ENCODE measurements at places on chromosomes 16 and 17.

DNA sequence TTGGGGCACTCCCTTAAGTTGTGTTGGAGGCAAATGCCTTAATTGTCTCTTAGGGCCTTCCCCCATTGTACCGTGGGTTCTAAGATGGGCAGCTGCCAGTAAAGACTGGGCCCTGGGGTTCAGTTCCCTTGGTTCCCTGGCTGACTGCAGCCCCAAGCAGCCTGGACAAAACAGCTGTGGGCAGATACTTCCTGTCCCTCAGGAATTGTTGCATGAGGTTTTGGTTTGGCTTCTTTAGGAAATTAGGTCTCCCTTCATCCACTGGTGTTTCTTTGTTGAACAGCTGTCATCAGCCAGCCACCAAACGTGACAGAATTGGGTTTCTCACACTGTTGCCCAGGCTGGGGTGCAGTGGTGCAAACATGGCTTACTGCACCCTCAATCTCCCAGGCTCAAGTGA, 42.0 kb upstream of the ETV4 start:
- no peak for DNase-seq

DNA sequence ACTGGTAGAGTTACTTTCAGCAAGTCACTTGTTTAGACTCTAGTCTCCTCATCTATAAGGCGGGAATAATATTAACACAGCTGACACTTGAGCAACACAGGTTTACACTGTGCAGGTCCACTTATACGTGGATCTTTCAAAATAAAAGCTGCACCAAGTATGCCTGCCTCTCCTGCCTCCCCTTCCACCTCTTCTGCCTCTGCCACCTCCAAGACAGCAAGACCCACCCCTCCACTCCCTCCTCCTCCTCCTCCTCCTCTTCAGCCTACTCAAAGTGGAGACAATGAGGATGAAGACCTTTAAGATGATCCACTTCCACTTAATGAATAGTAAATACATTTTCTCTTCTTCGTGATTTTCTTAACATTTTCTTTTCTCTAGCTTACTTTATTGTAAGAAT, 285.6 kb downstream of the FTO start:
- no peak for DNase-seq

DNA sequence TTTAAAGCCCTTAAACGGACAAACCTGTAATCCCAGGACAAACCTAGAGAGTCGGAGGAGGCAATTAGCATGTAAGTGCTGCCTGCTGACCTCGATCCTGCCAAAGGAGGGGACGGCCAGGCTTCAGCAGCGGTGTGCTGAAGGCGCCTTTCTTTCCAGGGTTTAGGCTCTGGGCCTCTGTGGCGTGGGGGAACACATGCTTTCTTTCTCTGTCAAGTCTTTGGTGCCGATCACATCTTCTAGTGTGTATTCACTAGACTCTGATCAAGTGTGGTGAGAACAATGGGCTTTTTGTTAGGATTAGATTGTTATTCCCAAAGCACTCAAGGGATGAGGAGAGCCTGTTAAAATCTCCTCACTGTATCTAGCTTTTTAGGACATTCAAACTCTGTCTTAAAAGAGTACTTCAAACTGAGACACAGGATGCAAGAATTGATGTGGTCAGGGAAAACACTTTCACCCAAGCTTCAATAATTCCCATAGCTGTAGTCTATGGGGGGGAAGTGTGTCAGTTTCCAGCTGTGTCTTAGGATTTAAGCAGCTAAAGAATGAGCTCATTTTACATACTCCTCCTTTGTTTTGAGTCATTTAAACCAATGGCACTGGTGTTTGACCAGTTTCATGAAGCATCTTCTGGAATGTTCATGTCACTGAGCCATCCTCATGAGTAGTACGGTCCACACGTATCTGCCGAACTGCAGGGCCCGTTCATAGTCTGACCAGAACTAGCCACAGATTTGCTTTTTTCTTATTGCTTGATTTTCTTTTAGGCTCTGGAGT, 51.2 kb downstream of the RPA1 start:
- DNase-seq = no peak

GRCh38 chr16:89434490-89434889, 55.9 kb downstream of the ANKRD11 start:
- no peak for DNase-seq

DNA sequence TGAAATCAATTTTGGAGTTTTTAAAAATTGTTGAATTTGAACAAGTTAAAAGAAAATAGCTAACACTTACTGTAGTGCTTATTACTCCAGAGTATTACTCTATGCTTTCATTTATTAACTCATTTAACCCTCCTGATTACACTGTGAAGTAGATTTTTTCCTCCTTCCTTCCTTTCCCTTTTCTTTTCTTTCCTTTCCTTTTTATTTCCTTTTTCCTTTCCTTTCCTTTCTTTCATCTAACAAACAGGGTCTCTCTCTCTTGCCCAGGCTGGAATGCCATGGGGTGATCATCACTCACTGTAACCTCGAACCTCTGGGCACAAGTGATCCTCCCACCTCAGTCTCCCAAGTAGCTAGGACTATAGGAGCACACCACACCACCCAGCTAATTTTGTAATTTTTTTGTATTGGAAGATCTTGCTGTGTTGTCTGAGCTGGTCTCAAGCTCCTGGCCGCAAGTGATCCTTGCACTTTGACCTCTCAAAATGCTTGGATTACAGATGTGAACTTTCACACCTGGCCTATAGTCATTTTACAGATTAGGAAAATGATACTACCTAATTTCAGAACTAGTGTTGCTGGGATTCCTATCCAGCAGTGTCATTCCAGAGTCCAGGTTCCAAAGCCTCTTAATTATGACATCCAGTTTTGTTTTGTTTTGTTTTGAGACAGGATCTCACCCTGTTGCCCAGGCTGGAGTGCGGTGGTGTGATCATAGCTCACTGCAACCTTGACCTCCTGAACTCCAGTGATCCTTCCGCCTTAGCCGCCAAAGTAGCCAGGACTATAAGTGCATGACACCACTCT, 59.9 kb downstream of the TAOK1 start:
- DNase-seq = no peak

- DNase-seq = no peak
Observed at GRCh38 chr16:86031141-86031678, 132.2 kb downstream of the IRF8 start.

GRCh38 chr17:32319548-32319905, 22.4 kb downstream of the C17orf75 start:
- peak; percentile 50 for DNase-seq

DNA sequence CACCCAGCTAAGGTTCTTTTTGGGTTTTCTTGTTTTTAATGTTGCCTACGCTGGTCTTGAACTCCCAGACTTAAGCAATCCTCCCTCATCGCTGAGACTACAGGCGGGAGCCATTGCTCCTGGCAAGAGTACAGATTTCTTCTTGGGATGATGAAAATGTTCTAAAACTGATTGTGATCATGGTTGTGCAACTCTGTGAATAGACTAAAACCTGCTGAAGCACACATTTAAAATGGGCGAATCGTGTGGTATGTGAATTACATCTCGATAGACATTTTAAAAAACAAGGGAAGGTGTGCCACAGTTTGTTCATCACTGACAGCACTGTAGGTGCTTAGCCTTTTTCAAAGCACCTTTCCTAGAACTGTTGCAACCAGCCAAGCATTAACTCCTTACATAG, 48.8 kb upstream of the CDH3 start:
- no peak for DNase-seq

DNA sequence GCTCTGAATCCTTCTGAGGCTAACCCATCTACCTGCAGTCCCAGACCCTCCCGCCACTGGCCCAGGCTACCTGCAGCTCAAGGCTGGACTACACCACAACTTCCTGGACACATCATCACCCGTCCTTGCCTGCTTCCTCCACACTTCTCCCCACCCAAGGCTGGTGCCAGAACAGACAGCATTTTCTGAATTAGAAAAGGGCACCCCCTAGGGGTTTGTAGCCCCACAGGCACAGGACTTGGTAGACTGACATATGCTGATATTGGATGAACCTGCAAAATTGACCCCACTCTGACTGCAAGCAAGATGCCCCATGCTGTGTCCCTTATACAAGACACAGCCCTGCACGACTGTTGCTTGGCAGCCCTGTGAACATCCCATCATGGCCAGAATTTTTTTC, 271.5 kb upstream of the C16orf82 start:
- no peak for DNase-seq

DNA sequence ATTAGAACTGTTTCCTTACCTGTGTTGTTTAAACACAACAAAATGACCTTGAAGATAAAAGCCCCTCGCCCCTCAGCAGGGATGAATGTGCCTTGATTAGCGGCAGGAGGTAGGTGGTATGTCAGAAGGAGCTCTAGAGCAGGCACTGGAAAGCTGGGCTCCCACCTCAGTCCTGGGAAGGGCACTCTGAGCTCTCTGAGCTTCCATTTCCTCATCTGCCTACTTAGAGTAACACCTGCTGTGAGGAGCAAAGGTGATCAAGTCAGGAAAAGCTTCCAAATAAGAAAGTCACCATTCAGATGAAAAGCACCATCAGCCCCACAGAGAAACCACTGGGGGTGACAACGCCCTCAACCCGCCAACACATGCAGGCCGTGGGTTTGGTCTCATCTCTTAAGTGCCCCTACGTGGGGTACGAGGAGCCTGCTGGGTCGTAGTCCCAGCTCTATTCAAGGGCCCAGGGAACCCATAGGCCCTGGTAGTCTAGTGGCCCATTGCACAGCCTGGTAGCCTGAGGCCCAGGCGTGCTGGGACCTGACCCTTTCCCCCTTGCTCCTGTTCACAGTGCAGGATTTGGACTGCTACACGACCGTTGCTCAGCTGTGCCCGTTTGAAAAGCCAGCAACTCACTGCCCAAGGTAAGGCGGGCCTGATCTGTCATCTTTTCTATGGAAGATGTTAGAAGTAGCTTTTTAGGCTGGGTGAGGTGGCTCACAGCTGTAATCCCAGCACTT, 57.3 kb downstream of the CRISPLD2 start:
- DNase-seq = no peak

- DNase-seq = no peak
Observed at GRCh38 chr16:73122604-73123391, 74.9 kb upstream of the ZFHX3 start.

DNA sequence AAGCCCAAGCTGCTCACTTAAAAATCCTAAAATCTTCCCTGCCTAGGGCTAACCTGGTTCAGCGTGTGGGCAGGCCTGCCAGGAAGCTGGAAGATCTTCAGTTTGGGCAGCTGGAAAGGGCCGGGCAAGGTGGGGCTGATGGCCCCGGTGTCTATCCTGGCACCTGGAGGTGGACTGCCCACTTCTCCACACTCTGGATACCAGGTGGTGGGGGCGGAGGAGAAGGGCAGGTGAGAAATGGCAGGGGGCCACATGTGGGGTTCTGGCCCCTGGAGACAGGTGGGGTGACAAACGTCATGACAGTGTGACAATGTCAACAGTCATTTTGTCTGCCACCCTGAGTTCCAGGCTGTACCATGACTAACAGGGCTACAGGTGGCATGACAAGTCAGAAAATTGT, 78.5 kb upstream of the C16orf82 start:
- DNase-seq = no peak

DNA sequence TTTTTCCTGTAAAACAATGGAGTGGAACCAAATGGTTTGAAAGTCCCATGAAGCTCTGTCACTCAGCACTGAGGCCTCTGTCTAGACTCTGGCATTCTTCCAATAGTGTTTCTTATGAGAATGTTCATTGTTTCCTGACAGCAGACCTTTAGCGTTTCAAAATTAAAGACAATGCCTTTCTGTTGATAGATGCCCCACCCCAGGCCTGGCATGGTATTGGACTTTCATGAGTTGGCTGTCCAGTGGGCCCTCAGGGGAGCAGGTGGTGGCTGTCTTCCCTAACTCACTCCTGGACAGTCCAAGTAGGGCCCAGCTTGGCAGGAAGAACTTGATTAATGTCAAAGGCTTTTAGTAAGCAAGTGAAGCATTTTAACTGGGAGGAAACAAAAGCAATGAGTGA, 186.5 kb upstream of the CCL2 start:
- no peak for DNase-seq

DNA sequence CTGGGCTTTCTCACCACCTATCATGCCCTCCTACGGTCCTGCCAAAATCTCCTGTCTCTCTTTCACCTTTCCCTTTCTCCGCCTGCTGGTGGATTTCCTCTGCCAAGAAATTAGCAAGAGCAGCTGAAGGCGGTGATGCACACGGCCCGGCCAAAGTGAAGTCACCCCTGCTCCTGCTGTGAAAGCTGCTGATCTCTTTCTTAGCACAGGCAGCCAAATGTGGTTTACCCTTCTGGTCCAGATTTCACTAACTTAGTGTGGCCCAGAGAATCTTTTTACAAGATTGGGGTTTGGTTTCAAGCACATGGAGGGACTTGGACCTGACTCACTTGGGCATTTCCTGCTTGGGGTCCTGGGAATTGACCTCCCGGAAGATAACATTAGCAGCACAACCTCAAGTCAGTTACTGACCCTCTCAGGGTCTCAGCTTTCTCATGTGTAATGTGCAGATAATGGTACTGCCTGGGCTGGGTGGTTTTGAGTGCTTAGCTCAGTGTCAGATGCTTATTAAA, 155.7 kb downstream of the SOCS1 start:
- DNase-seq = no peak

All from NCI-H2081 (cell line).